ENCODE measurements at places on chromosomes 16 and 17. TPM values are rescaled to one million over a fixed set of nuclear protein-coding genes. Genes with fewer than 3 reads are reported as not detected.

- no peak for DNase-seq
These were observed 57.3 kb downstream of the COG7 start for GRCh38 chr16:23395732-23396131.

Gene MT1B
- not detected for polyA plus RNA-seq

- no peak for DNase-seq
These were observed 672.5 kb upstream of the KIF2B start for GRCh38 chr17:53150101-53150698.

Gene CDH8
- 5.8 TPM for polyA plus RNA-seq

Gene RASL10B
- 16.8 TPM for polyA plus RNA-seq

GRCh38 chr16:22789281-22789945, 24.5 kb upstream of the HS3ST2 start:
- DNase-seq: no peak

All from left renal cortex interstitium (tissue), 4 donors.